ENCODE measurements at places on chromosomes 7 and 10. TPM values are rescaled to one million over a fixed set of nuclear protein-coding genes. Genes with fewer than 3 reads are reported as not detected.
A peak's percentile ranks its signal among the peaks of the same experiment; 100 is the strongest.

- no peak for DNase-seq
Measured at GRCh38 chr7:35993113-35993512, 159.9 kb upstream of the EEPD1 start.

Gene PTN
- not detected for total RNA-seq

- DNase-seq, result no peak
Measured at GRCh38 chr10:32970910-32971309, 12.9 kb upstream of the ITGB1 start.

Gene C10orf67
- total RNA-seq, result not detected

DNA sequence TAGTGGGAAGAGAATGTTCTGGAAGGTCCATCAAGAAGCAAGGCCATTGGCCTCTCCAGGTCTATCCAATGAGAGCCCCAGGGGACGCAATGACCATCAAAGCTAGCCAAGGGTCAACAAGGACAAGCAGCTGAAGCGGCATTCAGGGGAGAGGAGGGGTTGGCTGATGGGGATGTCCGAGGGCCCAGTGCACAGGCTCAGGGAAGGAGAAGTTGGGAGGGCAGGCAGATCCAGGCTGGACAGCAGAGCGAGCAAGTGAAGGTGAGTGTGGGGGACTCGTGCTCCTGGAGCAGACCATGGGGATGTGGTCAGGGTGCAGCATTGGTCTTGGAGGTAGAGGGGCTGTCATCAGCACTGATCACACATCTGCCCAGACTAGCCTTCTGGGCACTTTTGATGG lies 275.4 kb upstream of the TCERG1L start:
- DNase-seq, result no peak

Gene MYOZ1
- not detected for total RNA-seq

- DNase-seq, result no peak
Measured at GRCh38 chr10:114281461-114281860, 42.4 kb downstream of the VWA2 start.

Gene ZNF273
- total RNA-seq, result 10.5 TPM

Gene OTUD1
- total RNA-seq, result 23.4 TPM

DNA sequence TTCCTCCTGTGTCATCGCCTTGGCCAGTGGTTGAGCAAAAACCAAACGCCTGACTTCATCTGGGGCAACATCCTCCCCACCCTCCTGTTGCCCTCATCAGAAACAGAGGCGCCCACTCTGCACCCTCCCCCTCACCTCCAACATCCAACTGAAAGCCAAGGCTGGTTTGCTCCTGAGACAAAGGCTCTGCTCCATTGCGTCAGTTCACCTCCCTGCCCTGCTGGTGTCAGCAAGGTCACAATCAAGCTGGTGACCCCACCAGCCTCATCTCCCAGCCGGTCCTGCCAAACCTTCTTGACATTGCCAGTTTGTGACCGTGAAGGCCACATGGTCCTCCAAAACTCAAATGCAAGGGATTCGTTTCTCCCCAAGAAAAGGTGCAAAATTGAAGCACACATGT lies 131.7 kb upstream of the ADAM12 start:
- no peak for DNase-seq

DNA sequence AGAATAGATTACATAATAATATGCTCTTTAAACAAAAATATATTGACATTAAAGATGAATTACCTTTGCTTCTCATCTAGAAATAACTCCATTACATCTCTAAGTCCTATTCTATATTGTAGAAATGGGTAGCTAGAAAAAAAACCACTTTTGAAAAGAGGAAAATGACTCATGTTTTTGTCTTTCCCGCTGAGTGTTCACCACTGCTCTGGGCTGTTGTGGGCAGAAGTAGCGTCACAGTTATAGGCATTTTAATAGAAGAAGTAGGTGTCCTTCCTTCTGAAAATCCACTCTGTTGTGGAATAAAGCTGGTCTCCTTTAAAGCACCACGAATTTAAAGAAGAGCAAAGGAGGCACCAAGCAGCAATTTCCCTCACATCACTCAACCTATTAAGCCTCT lies 117.6 kb upstream of the NFE2L3 start:
- no peak for DNase-seq

GRCh38 chr7:78734626-78735025 lies 718.8 kb downstream of the MAGI2 start:
- DNase-seq, result no peak

- no peak for DNase-seq
Measured at GRCh38 chr10:101442456-101442800, 88.5 kb downstream of the BTRC start.

Gene CCDC7
- 15.2 TPM for total RNA-seq

- no peak for DNase-seq
Measured at GRCh38 chr7:42053834-42054233, 183.2 kb downstream of the GLI3 start.

Gene ATG9B
- total RNA-seq, result 7.9 TPM

DNA sequence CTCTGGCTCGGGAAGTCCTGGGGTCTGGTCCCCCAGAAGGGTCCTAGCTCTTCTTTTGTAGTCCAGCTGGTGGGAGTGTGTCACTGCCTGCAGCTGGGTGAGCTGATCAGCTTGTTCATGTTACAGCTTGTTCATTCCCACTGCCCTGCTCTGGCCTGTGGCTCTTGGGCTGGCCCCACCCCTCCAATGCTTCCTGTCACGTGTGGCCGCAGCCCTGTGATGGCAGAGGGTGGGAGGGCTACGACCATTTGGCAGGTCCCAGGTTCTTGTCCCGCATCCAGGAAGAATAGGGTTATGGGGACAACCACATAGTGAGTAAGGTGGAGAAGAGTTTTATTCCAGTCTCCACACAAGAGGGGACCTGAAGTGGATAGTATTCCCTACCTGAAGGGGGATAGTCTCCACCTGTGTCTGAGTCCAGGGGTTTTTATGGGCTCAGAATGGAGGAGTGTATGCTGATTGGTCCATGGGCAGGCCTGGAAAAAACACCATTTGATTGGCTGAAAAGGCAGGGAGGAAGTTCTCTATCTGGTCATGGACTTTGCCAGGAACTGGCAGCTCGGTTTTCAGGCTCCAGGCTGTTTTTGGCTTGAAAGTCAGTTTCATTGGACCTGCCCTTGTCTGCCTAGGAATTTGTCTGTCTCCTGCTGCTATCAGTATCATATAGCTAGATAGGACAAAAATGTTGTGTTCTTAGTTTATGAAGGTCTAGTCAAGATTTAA lies 13.1 kb downstream of the SDHAF3 start:
- no peak for DNase-seq

Gene GNG11
- not detected for total RNA-seq

- no peak for DNase-seq
Measured at GRCh38 chr10:123607386-123607785, 58.8 kb upstream of the GPR26 start.

Gene SLC29A4
- 0.88 TPM for total RNA-seq

DNA sequence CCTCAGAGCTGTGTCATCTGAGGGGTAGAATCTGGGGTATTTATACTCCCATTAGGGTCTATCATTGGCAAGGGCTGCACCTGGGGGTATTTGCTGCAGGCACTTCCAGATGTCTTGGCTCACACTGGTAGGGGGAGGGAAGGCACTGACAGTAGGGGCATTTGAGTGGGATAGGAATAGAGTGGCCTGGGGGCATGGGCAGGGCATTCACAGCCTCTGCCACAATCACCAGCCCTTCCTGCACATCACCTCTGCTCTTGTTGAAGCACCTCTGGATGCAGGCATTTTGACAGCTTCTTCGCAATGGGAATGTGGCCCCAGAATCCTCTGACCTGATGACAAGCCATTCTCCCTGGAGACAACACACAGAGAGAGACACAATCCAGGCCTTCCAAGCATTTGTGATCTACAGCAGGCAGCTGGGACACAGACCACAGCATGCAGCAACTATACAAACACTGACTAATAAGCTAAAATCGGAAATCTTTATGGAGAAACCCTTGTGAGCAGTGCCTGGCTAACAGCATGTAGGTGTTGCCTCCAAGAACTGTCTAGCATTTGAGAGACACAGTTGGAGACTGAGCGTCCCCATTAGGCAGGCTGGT lies 178.5 kb downstream of the KCNMA1 start:
- no peak for DNase-seq

DNA sequence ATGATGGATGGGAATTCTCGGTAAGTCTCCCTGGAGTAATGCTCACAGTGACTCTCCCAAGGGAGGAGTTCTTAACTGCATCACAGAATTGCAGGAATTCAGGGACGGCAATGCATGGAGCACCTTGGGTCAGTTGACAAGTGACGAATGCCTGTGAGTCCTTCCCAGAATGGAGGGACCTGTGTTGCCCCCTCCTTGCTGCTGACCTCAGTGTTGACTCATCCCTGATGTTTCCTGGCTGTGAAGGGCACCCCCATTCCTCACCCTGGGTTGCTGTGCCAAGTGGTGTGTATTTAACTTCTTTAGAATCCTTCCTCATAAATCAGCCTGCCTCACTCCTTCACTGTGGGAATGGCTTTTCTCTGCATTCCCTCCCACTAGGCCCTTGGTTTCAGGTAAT lies 98.9 kb downstream of the LRMDA start:
- no peak for DNase-seq

Gene CALML3
- not detected for total RNA-seq

Gene SLC39A12
- total RNA-seq, result not detected

DNA sequence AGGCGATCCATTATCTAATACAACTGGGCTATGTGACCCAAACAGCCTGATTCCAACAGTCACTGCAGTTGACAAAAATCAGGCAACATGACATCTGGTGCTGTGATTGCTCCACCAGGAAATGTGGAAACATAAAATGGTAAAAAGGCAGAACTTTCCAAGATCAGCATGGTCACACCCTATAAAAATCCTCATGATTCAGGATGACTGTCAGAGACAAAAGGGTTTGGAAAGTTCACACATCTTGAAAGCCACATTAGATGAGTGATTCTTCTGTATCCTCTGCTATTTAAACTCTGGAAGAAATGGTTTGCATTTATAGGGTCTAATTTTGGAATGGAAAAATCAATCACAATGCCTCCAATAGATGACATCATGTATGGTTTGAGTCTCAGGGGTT lies 662.6 kb upstream of the IGFBP3 start:
- DNase-seq, result no peak

GRCh38 chr7:45031829-45032228 lies 31.8 kb downstream of the CCM2 start:
- DNase-seq, result no peak

GRCh38 chr10:22550732-22551131 lies 163.6 kb downstream of the PIP4K2A start:
- peak; percentile 62 for DNase-seq

Gene PPP1R3C
- not detected for total RNA-seq

DNA sequence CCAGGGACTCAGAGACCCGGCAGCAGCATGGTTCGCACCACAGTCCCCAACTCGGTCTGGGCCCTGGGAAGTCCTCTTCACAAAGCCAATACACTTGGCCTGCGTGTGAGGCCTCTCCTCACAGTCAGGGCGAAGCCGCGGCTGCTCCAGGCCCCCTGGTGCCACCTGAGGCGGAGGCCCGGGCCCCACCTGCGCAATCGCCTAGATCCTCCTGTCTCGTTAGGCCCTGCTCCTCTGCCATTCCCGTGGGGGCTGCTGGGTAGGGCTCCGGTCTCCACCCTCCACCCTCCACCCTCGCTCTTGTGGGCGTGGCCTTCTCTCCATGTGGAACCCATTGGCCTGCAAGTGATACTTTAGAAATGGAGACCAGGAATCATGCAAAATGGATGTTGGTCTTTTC lies 553.3 kb downstream of the INHBA start:
- DNase-seq, result no peak

Gene CDC14C
- not detected for total RNA-seq

Gene ITPRID1
- total RNA-seq, result not detected

DNA sequence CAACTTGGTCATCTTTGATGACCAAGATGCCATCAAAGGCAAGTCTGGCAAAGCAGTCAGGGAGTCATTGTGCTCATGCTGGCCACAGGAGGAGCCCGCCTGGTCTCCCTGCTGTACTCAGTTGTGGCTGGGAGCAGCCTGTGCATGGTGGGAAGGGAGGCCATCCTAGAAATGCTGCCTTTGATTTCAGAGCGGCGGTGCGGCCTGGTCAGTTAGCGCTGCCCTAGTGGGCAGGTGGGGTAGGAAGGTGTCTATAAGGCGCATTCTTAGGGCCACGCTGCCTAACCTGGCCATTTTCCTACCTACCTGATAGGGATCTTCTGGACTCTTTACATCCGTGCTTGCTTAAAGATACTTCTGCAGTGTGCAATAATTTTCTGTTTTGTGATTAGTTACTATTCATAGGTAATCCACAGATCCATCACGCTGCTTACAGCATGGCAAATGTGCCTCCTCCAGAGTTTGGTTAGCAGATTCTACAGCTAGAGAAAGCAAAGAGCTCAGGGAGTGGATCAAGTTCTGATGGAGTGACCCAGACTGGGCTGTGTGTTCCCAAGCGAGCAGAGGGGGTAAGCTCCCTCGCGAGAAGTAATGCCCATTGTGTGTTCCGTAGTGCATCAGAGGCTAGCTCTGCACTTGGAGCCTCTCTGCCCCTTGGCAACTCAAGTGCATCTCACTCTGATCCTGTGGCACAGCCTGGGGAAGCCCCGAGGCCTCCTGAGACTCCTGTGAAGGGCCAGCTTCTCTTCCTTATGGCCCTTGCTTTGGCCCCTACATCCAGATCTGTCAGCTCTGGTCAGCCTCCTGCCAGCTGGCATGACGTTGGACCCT lies 970.1 kb upstream of the ZNF722 start:
- no peak for DNase-seq

- DNase-seq, result no peak
Measured at GRCh38 chr10:132054564-132054963, 11.2 kb upstream of the JAKMIP3 start.

- DNase-seq, result no peak
Measured at GRCh38 chr7:126001349-126001748, 1071.7 kb upstream of the POT1 start.
